ENCODE measurements at places on chromosomes 16 and 17. TPM values are rescaled to one million over a fixed set of nuclear protein-coding genes. Genes with fewer than 3 reads are reported as not detected.

GRCh38 chr16:48158296-48158695 is 2.5 kb upstream of the ABCC12 start:
- no peak for DNase-seq

DNA sequence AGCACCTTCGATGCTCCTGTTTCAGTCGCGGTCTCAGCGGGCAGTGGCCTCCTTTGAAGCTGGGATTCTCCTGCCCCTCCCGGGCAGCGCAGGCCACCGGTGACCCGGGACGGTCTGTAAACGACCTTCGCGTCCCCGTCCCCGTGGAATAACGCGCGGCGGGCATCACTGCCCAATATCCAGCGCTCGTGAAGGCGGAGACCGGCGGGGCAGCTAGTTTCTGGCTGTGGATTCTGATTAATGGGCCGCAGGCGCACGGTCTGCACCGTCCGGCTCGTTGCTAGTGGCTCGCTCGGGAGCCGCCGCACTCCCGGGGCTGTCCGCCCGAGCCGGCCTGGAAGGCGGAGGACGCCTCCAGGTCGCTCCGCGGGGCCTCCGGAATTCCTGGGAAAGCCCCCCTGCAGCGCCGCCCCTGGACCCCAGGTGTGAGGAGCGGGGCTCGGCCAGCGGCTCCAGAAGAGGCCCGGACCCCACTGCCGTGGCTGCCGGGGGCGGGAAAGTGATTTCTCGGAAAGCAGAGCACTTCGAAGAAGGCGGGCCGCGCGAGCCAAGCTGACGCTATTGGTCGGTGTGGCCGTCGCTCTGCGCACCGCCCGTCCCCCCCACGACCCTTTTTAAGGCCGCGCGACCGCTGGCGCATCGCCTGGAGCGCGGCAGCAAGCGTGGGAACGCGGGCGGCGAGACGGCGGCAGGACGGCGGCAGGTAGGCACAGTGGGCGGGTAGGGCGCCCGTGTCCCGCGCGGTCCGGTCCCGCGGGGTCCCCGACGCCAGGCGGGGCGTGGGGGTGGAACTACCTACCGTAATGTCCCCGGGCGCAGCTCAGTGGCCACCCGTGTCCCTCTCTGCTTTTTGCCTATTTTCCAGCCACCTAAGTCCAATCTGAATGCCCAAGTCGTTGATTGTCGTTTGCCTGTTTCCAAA is at the start of gene IRF8:
TSS of gene IRF8 (plus strand) at position 642 of the 922 bp plus-strand sequence. CDS start 3,854 bp downstream, outside the sequence.
- peak; percentile 81 for DNase-seq

GRCh38 chr16:49024016-49024415 is 257.6 kb downstream of the CBLN1 start:
- DNase-seq, result no peak

GRCh38 chr16:1362807-1363206 is 11.1 kb downstream of the GNPTG start:
- no peak for DNase-seq

DNA sequence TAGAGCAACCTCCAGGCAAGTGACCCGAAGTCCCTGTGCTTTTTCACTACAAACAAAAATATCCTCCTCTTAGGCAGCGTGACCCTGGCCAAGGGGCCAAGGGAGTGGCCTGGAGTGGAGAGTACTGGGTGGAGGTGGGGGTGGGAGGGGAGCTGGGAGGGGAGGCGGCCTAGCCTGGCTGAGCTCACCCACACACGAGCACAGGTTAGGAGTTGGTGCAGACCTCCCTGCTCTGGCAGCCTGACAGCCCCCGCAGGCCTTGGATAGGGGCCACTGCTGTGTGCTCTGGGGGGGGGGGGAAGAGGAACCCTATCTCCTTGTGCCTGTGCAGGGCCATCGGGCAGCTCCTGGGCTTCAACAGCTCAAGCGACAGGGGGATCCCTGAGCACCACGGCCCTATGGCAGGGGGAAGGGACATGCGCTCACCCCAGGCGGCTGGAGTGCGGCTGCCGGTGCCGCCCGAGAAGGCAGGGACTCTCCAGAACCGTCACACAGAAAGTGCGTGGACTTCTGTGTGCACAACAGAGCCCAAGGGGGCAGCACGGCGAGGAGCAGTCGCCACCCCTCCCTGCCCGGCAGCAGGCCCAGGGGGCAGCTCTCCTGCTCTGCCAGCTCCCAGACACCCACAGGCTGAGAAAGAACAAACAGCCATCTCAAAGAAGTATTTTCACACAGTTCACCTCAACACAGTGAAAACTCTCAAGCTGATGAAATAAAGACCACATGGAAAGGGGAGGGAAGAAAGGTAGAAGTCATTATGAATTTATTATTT is 13.3 kb downstream of the SLC16A3 start:
- no peak for DNase-seq

The SCARF1 gene
- 20.1 TPM for total RNA-seq

GRCh38 chr17:32445074-32445415 is 735 bp downstream of the PSMD11 start:
- peak; percentile 66 for DNase-seq

- no peak for DNase-seq
Observed at GRCh38 chr16:79612207-79612606, 11.7 kb upstream of the MAF start.

The KRT33B gene
- total RNA-seq, result not detected

- DNase-seq, result peak; percentile 93
Observed at GRCh38 chr16:27217256-27217655, 13.9 kb downstream of the KDM8 start.

- no peak for DNase-seq
Observed at GRCh38 chr16:51952500-51952899, 594.4 kb downstream of the TOX3 start.

GRCh38 chr17:66032082-66032712 is 159.7 kb downstream of the CEP112 start:
- no peak for DNase-seq

The CCDC200 gene
- not detected for total RNA-seq

DNA sequence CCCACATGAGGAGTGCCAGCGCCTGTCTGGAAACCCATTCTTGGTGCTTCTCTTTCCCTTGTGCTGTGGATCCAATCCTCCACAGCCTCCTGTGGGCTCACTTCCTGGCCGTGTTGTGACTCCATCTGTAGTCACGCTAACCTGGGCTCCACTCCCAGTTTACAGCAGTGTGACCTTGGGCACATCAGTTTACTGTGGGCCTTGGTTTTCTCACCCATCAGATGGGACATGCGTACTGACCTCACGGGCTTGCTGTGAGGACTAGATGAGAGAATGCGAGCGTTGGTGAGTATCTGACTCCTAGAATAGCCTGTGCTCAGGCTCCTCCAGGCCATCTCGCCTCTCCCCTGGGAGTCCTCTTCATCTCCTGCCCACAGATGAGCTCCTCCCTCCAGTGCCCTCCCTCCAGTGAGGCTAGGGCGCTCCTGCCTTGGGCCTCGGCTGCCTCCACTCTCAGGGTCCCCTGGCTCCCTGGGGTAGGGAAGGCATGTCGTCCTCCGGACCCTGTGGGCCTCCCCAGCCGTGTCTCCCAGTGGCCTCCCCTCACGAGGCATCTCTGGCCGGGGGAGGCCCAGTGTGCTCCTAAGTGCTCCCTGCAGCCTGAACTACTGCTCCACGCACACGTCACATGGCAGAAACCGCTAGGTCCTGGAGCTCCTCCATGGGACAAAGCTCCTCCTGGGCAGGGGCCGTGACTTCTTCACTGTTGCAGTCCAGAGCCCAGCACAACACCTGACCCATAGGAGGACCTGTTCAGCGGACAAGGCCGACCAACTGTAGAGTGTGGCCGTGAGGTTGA is 5.2 kb upstream of the FOXJ1 start:
- no peak for DNase-seq

The WNT9B gene
- 5.3 TPM for total RNA-seq

GRCh38 chr17:338442-339192 is 14.0 kb downstream of the RPH3AL start:
- DNase-seq, result peak; percentile 71

GRCh38 chr16:2038382-2039231 is 9.0 kb downstream of the NTHL1 start:
- peak; percentile 93 for DNase-seq

The HAP1 gene
- 1.3 TPM for total RNA-seq

GRCh38 chr17:44187131-44187899 is 543 bp downstream of the TMUB2 start:
- peak; percentile 38 for DNase-seq

The EFCAB13 gene
- 18.8 TPM for total RNA-seq

The CAVIN1 gene
- 204 TPM for total RNA-seq

DNA sequence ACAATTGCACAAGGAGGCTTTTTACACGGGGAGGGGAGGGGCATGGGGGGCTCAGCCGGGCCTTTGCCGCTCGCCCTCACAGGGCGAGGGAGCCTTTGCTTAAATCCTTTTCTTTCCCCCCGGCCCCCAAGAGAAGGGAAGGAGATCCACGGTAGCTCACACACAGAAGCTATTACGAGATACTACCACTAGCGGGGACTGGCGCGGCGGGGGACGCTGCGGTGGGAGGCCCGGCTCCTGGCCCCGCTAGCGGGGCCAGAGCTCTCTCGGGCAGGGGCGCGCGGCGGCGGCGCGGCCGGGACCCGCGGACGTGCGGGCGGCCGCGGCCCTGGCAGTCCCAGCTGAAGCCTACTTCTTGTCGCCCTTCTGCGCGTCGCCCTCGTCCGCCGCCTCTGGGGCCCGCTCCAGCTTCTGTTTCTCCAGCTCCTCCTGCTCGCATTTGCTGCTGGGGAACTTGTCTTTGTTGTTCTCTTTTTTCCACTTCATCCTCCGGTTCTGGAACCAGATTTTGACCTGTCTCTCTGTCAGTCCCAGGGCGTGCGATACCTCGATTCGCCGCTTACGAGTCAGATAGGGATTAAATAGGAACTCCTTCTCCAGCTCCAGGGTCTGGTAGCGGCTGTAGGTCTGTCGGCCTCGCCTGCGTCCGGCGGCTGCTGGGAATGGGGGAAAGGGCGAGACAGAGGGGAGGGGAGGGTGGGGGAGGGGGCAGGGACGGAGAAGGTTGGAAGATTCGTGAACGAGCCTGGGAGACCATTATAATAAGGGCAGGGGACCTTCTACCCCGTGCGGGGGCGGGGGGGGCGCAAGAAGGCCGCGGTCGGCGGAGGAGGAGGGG is 2.0 kb downstream of the HOXB8 start:
- DNase-seq, result peak; percentile 78

GRCh38 chr17:40427002-40427491 is 9.4 kb upstream of the TOP2A start:
- no peak for DNase-seq

The TRAPPC2L gene
- 48.3 TPM for total RNA-seq

Measured in kidney (tissue), 22 donors.